ENCODE measurements at places on chromosomes 5 and 9.

DNA sequence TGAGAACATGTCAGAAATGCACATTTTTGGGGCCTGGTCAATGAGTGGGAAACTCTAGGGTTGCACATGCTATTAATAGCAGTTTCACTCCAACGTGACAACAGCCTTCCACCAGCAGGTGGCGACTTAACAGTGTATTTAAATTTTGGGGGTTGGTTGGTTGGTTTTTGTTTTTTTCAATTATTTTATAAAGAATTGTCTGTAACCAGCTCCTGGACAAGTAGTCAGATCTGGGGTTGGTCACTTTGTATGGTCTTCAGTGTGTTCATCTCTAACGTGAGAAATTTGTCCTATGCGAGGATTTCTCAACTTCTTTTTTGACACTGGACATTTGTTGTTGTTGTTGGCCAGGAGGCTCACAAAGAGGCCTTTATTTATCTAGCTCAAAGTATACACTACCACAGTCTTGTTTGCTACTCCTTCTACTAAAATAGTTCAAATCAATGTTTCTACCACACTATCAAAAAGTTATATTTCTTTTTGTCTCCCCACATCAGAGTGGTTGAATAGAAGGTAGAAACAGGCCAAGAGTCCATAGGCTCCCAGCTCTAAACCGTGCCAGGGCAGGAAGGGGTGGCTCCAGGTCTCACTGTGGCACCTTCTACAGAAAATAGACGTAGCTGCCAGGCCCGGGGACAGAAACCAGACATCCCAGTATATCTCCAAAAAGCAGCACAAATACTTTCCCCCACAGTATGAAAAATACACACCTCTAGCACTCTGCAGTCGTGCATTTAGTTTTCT, 110.4 kb downstream of the TRPM6 start:
- peak; percentile 24 for DNase-seq

DNA sequence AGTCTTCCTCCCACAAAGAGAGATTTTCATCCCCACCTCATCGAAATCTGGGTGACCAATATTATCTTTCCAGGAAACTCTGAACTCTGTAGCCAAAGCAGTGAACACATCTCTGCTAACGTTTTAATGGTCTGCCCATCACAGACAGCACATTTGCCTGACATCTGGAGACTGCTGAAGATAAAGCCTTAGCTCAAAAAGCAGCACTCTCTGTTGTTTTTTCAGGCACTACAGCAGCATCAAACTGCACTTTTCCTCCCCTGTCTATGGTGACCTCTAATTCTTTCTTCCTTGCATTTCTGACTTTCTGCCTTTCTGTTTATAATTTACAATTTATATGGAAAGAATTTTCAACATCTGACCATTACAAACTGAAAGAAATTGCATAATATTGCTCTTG, 66.8 kb downstream of the RAB3C start:
- no peak for DNase-seq

DNA sequence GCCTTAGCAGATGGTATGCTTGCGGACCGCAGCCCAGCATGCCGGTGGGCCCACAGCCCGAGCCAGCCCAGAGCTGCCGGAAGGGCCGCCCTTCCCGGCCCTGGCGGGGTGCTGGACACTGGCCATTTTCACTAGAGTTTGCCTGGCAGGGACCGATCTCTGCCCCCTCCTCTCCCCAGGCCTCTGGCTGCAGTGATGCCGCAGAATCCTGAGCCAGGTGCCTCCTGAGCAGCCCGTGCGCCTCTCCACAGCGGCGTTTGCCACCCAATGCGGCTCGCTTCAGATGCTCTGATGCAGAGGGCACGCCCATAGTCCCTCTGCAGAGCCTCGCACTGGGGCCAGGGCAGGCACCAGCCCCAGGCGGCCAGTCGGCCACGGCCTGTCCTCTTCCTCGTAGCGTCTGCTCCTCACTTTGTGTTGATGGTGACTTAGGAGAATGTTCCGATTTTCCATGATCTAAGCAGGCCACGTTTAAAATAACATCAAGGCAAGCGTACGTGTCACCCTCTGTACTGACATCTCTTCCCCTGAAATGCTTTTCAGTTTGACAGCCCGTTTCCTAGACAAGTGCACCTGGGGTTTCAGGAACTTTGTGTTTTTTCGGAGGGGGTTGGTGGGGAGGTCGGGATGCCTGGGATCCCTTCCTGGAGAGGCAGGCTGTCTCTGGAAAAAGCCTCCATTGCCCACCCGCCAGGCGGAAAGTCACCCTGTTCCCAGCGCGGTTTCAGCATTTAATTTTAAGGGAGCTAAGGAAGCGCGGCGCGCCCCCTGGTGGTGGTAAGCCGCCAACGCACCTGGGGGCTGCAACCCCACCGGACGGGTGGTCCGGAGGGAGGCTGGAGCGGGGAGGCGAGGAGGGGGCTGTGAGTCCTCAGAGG, 29.8 kb upstream of the HMCN2 start:
- peak; percentile 24 for DNase-seq

GRCh38 chr5:29131285-29131684, 2062.2 kb upstream of the CDH6 start:
- DNase-seq = no peak

DNA sequence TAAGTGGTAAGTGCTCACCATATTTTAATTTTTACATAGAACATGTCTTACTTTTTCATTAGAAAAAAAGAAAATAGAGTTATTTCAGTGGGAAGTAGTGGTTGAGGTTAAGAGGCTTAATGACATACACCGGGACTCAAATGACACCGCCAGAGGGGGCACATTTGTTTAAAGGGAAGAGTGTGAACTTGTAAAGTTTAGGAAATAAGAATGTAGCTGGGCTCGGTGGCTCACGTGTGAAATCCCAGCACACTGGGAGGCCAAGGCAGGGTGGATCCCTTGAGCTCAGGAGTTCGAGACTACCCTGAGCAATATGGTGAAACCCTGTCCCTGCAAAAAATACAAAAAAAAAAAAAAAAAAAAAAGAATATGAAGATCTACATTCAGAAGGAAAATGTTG, 43.4 kb upstream of the TNFAIP8 start:
- DNase-seq = no peak

DNA sequence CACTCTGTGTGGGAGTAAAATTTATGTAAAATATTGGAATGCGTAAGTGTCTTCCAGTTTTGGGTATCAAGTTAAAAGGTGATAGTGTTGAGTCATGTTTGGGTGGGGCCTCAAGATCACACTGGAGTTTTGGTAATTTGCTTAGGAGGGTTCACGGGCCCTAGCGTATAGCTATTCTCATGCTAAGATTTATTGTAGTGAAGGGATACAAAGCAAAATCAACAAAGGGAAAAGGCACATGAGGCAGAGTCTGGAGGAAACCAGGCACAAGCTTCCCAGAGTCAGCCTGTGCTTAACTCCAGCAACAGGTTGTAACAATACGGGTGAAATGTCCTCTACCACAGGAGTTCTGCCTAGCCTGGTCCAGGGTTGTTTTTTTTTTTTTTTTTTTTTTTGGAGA, 20.2 kb downstream of the HSPA4 start:
- DNase-seq = no peak

- no peak for DNase-seq
These were observed 1.2 kb downstream of the CKMT2 start for GRCh38 chr5:81234299-81234698.

- no peak for DNase-seq
These were observed 19.4 kb upstream of the DCP2 start for GRCh38 chr5:112957036-112957808.

DNA sequence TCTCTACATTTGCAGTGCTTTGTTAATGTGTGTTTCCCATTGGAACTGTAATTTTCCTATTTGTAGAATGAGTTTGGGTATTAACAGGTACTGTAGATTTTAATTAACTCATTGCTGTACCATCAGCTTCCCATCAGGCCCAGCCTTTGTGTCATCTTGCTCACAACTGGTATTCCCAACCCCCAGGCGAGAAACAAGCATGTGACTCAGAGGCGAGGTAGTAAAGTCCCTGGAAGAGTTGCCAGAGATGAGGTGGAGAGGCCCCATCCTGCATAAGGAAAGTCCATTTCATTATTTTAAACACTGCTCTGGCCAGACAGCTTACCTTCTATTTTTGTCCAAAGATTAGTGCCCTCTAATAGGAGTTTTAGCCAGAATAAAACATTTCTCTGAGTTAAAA, 29.9 kb downstream of the ADCY2 start:
- DNase-seq = no peak

GRCh38 chr9:22084336-22085035, 75.4 kb upstream of the CDKN2B start:
- no peak for DNase-seq

- DNase-seq = no peak
These were observed 624.1 kb downstream of the ISL1 start for GRCh38 chr5:52007230-52007858.

DNA sequence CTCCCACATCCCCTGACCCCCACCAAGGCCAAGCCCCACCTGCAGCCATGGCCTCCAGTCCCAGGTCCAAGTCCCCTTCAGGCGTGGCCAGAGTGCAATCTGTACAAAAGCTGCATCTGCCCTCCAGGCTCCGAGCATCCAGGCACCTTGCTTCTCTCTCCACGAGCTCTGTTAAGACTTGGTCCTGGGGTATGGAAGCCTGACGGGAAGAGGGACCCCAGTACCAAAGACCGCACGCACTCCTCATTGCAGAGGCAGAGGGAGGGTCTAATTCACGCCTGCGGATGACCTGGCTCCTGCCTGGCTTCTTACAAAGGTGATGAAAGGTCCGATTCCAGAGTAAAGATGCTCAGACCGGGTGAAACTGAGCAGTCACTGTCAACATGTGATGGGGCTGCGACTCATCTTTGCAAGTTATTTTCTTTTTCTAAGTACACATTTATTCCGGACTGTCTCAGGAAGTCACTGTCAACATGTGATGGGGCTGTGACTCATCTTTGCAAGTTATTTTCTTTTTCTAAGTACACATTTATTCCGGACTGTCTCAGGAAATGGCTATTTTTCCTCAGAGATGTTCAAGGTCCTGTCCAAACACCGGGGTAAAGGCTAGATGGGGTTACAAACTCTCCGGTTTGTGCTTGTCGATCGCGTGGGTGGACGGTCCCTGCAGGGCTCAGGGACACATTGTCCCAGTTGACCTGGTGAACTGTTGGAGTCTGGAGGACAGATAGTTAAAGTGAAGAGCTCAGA, 252.0 kb upstream of the IRX4 start:
- DNase-seq = no peak

GRCh38 chr5:96807075-96807654, 580 bp downstream of the ERAP1 start:
- no peak for DNase-seq

DNA sequence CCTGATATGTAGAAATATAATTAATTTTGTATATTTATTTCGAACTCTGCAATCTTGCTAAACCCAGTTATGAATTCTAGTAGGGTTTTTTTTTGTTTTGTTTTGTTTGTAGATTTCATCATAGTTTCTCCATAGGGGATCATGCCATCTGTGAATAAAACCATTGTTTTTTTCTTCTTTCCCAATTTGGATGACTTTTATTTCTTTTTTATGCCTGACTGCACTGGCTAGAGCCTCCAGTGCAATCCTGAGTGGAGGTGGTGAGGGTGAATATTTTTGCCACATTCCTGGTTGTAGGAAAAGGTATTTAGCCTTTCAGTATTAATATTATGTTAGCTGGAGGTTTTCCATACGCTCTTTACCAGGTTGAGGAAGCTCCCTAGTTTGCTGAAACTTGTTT, 70.0 kb upstream of the GFPT2 start:
- DNase-seq = no peak

DNA sequence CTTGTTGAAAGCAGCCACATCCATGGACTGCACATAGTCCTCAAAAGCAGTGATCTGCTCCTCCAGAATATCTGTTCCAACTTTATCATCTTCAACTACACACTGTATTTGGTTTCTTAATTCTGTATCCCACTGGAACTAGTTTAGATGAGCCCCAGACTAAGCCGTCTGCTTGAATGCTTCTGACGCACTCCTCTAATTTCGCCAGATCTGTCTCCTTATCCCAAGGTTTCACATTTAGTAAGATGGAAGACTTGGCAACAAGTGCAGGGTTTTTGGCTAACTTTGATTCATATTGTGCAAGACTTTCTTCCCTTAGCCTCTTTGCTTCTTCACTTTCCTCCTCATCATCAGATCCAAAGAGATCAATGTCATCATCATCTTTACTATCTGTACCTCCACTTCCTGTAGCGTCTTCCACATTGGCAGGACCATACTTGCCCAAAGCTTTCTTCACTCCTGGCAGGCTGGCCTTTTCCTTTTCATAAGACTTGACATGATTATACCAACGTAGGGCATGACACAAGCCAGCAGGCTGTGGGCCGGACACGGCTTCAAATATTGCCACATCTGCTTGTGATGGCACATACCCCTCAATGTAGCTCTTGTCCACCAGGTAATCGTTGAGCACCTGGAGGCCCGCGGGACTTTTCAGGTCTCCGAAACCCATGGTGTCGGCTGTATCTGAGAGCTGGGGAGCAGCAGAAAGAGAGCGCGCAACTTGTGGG, 56.2 kb upstream of the PIK3R1 start:
- DNase-seq = no peak

DNA sequence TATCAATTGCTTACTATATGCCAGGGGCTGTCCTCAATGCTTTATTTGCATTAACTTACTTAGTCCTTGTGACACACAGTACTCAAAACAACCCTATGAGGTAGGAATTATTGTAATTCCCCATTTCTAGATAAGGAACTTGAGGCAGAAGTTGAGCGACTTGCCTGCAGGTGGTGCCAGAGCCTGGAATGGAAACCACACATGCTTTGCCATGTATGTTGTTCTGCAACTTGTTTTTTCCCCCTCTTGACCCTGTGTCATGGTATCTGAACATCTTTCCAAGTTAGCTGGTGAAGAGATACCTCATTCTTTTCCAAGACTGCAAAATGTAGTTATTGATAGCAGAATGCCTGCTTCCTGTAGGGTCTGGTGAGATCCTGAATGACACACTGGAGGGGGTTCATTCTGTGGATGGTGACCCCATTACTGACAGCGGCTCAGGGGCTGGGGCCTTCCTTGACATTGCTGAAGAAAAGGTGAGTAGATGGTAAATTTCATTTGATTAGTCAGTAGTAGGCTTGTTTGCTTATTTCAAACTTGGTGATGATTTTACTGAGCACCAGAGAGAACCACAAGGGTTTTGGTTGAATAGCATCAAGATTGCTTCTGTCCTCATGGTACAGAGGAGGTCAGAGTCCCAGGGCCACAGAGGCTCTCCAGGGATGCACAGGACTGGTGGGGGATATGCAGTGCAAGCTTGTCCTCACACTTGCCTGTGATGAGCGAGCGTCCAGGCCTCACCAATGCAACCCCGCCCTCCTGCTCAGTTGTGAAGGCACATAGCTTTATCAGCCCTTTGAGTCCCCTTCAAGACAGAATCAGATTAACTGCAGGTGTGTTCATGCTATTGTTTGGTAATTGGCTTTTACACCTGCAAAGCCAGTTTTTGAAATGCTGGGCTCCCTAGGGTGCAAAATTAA, 57.0 kb downstream of the COL15A1 start:
- DNase-seq = no peak

GRCh38 chr5:61230492-61230891, 68.2 kb upstream of the SMIM15 start:
- DNase-seq = no peak

Data from stimulated activated CD8-positive, alpha-beta memory T cell treated with anti-CD3 and anti-CD28 coated beads, Interleukin-4, amount 100 ng/mL, for 4 hours (primary cell).